Activated naive CD4-positive, alpha-beta T cell treated with Interleukin-2 at 50 U/mL for 16 hours (primary cell): ENCODE measurements at places on chromosomes 4 and X.
A peak's percentile ranks its signal among the peaks of the same experiment; 100 is the strongest.

- DNase-seq, result no peak
Observed at GRCh38 chr4:93183576-93183975, 645.0 kb upstream of the ATOH1 start.

- DNase-seq, result no peak
Observed at GRCh38 chr4:3332498-3332897, 39.7 kb downstream of the RGS12 start.

GRCh38 chr4:99664716-99665115, 7.1 kb upstream of the C4orf54 start:
- DNase-seq, result no peak

DNA sequence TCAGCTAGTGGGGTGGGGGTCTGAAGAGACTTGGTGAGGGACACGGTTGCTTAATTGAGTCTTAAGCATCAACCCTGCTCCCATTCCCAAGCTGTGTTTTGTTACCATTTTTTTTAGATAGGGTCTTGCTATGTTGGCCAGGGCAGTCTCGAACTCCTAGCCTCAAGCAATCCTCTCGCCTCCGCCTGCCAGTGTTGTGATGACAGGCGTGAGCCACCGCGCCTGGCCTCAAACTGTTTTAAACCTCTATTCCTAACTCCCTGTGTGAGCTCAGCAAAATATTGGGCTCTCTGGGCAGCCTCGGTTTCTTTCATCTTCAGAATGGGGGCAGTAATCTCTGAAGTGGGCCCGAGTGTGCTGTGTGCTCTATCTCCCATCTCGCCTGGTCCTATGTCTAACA, 26.3 kb upstream of the BCORL1 start:
- no peak for DNase-seq

GRCh38 chr4:25425361-25425760, 48.3 kb downstream of the ANAPC4 start:
- DNase-seq, result no peak

- no peak for DNase-seq
Observed at GRCh38 chrX:39301036-39301435, 499.8 kb downstream of the MID1IP1 start.

DNA sequence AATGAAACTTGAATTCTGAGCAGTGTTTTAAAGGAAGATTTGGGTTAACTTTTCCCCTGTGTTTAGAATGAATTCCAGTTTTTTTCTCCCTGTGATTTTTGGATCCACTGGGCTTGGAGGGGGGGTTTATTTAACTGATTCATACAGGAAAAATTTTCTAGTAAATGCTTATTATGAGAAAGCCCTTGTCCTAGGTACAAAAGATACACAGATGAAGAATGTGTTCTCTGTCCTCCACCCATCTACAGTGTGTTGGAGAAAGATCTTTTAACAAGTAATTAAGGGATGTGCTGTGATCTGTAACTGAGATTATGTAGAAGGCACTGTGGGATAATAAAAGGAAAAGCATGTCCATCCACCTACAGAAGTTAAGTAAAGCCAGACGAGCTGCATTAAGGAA, 103.9 kb downstream of the STIM2 start:
- DNase-seq, result no peak

DNA sequence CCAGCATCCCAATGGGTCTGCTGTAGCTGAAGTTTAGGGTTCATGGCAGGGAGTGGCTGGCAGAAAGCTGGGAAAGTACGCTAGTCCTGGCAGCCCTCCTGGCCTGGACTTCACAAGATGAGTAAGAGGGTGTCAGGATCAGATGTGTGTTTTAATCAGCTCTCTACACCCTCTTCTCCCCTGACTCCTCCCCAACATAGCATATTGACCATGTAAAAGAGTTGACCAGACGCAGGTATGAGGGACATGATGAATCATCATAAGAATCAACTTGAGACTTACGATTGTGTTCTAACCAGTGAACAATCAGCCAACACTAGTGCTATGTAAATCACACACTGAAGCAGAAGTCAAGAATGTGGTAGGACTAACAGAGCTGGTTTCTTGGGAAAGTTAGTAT, 5.3 kb downstream of the SOWAHB start:
- no peak for DNase-seq

- peak; percentile 30 for DNase-seq
Observed at GRCh38 chr4:15963576-15963975, 601 bp upstream of the FGFBP2 start.

GRCh38 chrX:154313147-154313546, 17.6 kb downstream of the TKTL1 start:
- DNase-seq, result peak; percentile 20
